CD8-positive, alpha-beta memory T cell (primary cell): ENCODE measurements at places on chromosomes 1 and 21.
A peak's percentile ranks its signal among the peaks of the same experiment; 100 is the strongest.

- no peak for DNase-seq
These were observed 656.9 kb downstream of the KCNT2 start for GRCh38 chr1:195951313-195951712.

GRCh38 chr1:222910699-222911098 lies 95.9 kb downstream of the DISP1 start:
- DNase-seq = no peak

DNA sequence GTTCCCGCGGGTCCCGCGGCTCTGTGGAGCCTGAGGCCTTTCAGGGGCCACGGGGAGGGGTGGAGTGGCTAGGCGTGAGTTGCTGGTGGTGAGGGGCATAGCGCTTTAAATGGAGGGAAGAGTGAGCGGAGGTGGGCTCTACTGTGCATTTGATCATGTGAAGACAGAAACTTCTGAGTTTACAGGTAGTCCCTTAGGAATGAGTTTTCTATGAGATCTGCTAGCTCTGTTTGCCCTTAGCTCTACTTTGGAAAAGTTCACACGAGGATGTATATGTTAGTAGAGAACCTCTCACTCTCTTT lies 593 bp downstream of the ST6GALNAC3 start:
- DNase-seq = no peak

DNA sequence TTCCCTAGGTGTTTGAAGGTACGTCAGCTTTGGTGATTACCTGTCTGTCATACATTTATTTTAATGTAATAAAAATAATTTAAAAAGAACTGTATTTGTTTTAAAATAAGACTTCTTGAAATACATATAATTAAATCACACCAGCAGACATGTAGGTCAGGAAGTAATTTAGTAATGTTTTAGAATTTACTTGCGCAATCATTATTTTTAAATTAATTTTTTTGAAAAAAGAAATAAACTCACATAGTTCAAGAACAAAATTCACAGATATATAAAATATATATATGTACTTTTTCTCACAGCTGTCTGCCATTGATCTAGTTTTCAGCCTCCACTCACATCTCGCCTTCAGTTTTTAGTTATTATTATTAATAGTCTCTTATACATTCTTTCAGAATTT lies 875.9 kb downstream of the TTLL7 start:
- DNase-seq = no peak

DNA sequence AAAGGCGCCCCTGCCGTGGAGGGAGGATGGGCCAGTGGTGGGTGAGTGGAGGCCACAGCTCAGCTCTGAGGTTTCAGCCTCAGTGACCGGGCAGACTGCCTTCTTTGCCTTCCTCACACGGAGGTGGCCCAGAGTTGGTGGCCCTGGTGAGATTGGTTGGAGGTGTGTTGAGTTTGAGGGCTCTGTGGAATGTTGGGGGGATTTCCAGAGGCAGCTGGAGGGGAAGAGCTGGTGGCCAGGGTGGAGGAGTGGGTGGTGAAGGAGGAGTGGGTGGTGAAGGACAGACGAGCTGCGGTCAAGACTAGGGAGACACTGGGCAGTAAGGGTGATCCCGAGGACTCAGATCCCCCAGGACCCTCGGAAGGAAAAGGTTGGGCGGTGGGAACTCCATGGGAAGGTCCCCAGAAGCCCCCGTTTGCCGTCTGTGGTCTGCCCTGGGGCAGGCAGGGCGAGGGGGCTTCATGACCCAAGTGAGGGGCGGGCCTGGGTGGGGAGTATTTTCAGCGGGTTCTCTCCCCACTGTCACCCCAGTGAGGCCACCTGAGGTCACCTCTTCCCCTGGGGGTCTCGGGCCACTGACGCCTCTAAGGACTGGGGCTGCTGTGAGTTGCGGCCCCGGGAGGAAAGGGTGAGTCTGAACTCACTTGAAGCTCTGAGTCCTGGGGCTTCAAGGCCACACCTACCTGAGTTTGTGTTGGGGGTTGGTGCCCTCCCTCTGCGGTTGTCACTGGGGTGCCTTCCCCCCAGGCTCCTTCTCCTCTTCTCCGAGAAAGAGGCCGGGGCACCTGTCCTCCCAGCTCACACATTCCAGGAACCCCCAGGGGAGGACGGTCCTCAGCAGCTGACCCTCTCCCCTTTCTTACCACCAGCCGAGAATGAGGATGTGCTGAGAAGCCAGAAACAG lies 22.7 kb upstream of the PIK3CD start:
- peak; percentile 74 for DNase-seq

GRCh38 chr1:209053587-209053986 lies 529.9 kb upstream of the CAMK1G start:
- DNase-seq = no peak

DNA sequence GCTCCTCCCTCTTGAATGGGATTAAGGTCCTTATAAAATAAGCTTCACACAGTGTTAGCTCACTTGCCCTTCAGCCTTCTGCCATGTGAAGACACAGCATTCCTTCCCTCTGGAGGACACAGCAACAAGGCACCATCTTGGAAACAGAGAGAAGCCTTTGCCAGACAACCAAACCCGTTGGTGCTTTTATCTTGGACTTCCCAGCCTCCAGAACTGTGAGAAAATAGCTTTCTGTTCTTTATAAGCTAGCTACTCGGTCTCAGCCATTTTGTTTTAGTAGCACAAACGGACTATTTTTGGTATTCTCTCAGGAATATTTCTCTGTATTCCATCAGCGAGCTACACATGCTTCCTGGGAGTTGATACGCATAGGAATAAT lies 58.6 kb upstream of the IRF2BP2 start:
- no peak for DNase-seq

DNA sequence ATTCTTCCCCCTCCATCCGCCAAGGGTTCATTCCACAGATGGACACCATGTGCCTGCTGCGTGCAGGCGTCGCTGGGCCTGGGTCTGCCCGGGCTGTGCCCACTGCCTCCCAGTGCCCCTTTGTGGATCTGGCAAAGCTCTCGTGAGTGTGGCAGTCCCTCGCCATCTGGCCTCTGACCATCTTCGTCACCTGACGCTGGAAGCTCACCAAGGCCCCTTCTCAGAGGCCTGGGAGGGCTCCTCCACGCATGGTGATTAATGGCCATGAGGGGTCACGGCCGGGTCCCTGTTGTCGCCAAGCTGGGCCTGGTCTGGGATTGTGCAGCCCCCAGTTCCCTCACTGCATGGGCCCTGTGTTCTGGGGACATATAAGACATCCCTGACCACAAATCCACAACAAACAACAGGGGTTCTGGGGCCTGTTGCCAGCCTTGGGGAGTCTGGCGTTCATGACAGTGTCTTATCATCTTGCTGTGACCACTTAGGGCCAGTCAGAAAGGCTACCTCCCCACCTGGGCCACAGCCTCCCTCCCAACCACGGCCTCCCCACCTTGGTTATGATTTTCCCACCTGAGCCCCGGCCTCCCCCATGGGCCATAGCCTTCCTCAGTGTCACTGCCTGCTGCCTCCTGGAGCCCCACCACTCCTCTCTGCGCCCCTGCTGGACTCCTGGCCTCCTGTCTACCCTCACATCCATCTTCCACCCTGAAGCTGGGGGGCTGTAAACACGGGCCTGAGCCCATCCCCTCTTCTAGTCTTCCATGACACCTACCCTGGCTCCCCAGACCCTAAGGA lies 27.9 kb downstream of the SLC45A1 start:
- no peak for DNase-seq

- DNase-seq = no peak
These were observed 11.8 kb upstream of the POGK start for GRCh38 chr1:166827426-166827825.

DNA sequence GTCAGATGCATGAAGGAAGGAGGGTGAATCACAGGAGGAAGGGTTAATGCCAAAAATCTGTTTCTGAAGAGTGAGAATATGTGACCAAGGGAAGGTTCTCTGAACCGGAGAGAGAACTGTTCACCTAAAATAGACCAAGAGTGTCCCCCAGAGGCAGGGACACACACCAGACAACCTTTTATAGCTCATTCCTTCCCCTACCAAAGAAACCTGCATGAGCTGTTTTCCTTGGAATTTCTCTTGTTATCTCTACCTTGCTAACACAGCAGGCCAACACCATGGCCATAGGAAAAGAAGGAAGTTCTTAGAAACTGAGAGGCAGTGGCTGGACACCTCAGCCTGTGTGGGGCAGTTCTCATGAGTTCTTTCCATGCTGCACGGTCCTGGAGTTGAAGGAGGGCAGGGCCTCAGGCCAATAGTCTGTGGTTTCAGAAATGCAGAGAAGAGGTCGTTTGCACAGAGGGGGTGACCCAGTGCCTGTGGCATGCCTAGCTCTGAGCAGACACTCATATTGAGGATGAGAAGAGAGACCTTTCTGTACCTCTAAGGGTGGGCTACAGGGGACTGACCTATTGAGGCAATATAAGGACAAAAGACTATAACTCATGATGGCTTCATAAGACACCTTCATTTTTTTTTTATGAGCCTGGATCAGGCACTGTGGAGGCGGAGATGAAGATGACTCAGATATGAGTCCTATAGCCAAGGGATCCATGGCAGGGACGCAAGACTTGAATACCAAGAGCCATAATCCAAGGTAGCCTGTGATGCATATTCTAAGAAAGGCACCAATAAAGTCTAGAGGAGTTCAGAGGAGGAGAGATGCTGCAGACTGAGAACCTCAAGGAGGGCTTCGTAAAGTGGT lies 39.4 kb downstream of the IGFN1 start:
- DNase-seq = no peak

GRCh38 chr21:42941696-42942085 lies 16.3 kb upstream of the ERVH48-1 start:
- DNase-seq = no peak

DNA sequence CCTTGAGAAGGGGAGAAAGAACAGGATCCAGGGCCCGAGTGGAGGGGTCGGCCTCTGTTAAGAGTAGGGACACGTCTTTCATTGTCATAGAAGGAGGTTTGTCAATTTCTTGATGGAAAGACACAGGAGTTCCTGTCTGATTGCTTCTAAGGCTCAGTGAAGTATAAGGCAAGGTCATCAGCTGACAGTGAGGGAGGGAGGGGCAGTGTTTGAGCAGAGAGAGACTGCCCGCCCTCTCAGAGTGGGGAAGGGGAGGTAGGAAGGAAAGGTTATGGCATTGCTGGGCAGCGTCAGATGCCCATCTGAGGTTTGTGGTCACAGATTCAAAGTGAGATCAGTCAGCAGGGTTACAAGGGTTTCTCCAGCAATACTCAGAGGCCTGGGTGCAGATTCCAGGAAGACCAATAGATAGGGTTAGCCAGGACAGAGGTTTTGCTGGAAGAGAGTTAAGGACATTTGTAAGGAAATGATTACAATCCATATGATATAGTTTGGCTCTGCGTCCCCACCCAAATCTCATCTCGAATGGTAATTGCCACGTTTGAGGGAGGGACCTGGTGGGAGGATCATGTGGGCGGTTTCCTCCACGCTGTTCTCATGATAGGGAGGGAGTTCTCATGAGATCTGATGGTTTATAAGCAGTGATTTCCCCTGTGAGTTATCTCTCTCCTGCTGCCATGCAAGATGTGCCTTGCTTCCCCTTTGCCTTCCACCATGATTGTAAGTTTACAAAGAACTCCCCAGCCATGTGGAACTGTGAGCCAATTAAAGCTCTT lies 127.2 kb upstream of the GJB5 start:
- DNase-seq = no peak

- no peak for DNase-seq
These were observed 73.7 kb downstream of the LRRC8D start for GRCh38 chr1:89894210-89895201.

DNA sequence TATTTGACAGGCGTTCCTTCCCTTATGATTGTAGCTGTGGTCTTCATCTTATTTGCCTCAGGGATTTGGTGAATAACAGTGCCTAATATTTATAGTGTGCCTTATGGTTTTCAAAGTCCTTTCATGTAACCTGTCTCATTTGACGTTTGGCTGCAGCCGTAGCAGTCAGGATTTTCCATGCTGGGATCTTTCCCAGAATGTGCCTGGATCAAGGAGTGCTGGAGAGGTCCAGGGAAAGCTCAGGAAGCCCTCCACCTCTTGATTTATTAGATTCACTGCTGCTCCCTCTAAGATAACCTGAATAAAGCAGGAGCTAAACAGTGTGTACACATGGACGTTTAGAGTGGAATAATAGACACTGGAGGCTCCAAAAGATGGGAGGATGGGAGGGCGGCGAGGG lies 5.2 kb downstream of the C1orf21 start:
- DNase-seq = no peak

- DNase-seq = no peak
These were observed 44.5 kb downstream of the LRRC38 start for GRCh38 chr1:13469343-13469742.

DNA sequence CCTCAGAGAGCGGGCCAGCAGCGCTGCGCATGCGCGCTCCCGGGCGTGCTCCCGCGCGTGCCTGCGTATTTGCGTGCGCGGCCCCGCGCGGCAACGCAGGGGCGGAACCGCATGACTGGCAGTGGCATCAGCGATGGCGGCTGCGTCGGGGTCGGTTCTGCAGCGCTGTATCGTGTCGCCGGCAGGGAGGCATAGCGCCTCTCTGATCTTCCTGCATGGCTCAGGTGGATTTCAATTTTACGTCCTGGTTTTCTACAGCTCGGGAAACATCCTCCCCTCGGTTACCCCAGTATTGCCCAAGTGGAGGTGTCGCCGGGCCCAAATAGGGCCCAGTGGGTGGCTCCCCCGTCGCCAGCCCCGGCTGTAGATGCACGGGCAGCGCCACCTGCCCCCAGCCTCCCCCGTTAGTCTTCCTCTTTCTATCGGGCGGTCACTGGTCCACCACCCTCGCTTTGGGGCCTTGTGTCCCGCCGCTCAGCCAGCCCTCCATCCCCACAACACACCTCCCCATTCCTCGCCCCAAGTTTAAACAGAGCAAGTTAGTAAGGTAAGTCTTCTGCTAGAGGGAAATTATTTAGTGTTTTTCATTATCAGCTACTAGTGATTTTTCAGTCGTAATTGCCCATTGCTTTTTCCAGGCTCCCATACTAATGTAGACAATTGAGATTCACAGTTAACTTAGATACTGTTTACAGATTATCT lies at the start of gene LYPLAL1:
Gene LYPLAL1, plus strand, starts transcription at position 121 of the 702 bp plus-strand sequence. Its CDS starts 13 bp downstream, at position 134.
- peak; percentile 91 for DNase-seq

DNA sequence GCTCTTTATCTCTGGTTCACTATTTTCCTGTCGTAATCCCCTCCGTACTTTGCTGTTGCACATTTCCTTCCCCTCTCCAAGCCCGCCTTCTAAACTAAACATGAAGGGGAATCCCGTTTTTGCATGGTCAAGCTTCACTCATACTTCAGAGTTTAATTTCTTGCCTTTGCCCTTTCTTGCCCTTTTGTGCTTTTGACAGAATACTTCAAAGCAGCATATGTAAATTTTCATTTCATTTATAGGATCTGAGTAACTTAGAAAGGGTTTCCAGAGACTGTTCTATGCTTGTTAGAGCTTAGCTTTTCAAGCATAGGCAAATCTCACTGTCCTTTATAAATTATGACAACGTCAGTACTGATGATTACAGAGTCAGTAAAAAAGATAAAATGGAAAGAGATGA lies 27.7 kb downstream of the SPATA45 start:
- DNase-seq = no peak

DNA sequence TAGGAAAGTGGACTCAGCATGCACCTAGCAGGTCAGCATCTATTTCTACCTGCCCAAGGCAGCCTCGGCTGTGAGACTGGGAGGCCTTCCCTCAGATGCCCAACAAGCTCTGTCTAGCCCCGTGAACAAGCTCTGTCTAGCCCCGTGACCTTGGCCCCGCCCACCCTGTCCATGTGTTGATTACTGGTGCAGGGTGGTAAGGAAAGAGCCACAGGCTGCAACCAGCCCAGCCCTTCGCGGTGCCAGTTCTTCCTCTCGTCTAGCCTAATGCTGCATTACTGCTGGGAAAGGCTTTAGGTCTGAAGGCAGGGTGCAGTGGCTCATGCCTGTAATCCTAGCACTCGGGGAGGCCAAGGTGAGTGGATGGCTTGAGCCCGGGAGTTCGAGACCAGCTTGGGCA lies 2.2 kb downstream of the GPR153 start:
- DNase-seq = no peak
